ENCODE measurements at places on chromosomes 7 and 10.

DNA sequence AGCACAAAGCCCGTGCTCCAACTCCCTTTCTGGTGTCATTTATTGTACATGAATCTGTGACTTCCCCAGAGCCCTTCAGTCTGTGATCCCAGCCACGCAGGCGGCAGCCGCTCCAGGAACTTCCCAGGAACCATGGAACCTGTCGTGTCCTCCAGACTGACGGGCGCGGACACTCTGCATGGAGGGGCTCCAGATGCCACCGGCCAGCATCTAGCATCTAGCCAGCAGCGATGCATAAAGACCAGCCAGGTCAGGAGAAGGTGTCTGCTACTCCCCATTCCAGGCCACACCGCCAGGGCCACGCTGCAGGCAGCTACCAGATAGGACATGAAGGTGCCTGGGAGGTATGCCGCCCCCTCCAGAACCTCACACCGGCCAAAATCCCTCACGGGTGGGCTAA, 77.4 kb downstream of the PRKAG2 start:
- no peak for DNase-seq

DNA sequence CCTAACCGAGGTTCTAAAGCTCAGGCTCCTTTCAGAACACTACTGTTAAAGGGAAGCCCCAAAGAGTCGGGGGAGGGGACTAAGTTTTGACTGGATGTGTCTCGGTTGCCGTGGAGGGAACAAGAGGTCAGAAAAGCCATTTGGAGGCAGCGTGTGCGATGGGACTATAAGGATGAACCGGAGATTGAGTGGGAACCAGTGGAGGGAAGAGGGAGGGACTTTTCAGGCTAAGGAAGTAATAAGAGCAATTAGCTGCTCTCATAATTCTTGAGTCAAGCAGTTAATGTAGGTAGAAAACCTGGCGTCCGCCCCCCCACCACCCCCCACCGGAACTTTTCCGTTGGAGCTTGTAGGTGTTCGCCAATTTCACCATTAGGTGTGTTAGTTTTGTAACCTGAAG, 491 bp upstream of the AKAP9 start:
- peak; percentile 42 for DNase-seq

DNA sequence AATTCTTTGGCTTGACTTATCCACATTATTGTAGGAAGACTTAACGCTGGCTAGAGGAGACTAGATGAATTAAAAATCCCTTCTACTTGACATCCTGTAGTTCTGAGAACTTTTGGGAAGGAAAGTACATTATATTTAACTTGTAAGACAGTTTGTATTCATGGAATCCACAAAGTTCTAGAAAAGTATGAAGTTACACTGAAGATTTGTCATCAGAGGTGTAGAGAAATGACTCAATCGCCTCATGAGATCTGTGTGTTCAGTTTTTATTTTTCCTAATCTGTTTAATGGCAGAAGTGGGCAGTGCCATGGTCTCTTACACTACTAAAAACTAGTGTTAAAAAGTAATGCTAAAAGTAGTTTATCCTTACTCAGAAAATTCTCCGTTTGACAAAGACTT, 89.1 kb upstream of the SMIM30 start:
- no peak for DNase-seq

DNA sequence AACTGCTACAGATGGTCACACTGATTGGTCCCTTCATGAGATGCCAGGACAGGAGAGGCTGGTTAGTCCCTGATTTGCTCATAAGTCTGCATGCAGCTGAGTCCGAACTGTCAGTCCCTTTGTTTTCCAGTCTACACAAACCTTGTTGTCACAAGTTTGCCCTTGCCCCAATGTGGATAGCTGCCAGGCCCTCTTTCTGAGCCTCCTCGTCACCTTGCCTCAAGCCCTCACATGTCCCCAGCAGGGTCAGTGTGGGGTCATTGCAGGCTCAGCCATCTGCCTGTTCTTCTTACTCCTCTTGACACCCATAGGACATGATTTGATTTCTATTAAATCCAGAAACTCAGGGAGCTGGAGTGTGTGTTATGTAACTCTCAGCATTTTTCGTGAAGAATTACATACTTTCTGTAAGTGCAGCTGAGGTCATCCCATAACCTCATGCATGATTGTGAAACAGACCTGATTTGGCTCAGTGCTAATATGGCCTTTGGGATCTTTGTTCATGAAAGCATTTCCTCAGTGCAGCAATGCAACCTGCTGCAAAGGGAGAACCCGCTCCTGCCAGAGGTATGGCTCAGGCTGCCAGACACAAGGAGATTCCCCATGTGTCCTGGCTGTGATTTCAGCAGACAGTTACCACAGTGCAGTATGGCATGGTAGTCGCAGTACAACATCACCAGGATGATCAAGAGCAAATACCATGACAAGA, 70.0 kb upstream of the ZMIZ2 start:
- no peak for DNase-seq

DNA sequence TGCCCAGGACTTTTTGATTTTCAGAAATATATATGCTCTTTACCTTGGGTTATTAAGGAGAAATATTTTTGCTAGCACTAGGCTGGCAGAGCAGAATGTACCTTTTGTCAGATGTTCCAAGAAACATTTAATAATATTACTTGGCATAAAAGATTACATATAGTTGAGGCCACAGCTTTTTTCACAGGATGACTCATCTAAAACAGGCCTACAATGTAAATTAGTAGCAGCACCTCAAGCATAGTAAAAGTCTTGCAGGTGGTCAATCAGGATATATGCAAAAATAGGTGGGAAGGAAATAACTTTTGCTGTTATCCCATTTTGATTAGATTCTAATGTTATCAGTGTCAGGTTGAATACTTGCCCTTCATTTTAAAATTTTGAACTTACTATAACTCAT, 14.9 kb upstream of the ITGB1 start:
- DNase-seq = no peak

DNA sequence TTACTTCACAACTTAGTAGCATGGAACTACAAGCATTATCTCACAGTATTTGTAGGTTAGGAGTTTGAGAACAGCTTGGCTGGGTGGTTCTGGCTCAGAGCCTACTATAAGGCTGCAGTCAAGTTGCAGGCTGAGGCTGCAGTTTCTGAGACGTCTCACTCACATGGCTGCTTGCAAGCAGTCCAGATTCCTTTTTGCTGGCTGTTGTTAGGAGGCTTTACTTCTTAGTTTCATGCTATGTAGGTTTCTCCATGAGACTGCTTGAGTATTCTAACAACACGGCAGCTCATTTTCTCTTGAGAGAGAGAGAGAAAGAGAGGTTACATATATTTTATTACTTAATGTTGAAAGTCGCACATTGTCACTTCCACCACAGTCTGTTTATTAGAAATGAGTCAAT, 1073.9 kb downstream of the NXPH1 start:
- DNase-seq = no peak

DNA sequence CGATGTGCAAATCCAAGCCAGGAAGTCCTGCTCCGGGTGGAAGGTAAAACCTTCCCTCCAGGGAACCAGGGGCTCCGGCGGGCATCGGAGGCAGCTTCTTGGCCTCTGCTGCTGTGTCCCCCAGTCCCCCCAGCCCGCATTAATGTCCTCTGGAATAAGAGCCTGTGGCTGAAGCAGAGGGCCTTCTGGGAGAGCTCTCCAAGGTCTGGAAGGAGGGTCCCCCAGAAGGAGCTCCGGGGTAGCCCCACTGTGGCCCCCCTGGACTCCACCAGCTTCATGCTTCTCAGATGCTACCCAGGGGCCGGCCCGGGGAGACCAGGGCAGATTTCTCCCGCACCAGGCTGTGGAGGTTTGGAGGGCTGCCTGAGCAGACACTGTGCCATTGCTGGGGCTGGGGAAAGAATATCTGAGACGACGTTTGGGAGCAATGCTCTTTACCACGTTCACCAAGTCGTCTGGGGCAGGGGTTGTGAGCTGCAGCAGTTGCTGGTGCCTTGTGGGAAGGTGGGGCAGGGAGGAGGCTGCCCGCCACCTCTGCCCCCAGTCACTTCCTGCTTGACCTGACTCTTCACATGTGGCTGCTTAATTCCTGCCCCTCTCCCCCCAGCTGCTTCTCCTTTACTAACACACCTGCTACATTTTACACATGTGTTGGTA, 8.3 kb downstream of the ZNF853 start:
- DNase-seq = peak; percentile 18

DNA sequence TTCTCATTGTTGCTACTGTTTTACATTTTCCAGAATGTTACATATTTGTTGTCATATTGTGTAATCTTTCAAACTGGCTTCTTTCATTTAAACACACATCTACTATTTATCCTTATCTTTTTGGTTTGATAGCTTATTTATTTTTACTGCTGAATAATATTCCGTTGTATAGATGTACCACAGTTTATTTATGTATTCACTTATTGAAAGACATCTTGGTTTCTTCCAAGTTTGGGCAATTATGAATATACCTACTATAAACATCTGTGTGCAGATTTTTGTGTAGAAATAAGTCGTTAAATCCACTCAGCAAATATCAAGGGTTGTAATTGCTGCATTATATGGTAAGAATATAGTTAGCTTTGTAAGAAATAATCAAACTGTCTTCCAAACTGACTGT, 669.2 kb downstream of the TNS3 start:
- DNase-seq = no peak

DNA sequence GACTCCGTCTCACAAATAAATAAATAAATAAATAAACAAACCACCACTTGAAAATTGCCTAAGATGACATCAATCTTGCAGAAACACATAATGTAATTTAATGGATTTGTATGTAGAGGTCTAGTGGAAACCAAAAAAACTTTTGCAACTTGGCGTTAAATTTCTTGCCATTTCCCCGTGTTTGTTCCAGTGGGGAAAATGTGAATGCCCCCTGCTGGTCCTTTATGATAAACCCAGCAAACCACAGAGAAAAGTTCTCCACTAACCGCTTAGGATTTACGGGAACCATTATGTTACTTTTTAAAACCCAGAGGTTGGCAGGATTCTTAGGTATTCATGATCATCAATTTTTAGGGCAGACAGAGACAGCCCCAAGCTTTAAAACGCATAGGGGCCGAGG, 32.5 kb downstream of the LAMB4 start:
- DNase-seq = no peak

GRCh38 chr7:70782796-70783195, 349.1 kb upstream of the GALNT17 start:
- DNase-seq = no peak

DNA sequence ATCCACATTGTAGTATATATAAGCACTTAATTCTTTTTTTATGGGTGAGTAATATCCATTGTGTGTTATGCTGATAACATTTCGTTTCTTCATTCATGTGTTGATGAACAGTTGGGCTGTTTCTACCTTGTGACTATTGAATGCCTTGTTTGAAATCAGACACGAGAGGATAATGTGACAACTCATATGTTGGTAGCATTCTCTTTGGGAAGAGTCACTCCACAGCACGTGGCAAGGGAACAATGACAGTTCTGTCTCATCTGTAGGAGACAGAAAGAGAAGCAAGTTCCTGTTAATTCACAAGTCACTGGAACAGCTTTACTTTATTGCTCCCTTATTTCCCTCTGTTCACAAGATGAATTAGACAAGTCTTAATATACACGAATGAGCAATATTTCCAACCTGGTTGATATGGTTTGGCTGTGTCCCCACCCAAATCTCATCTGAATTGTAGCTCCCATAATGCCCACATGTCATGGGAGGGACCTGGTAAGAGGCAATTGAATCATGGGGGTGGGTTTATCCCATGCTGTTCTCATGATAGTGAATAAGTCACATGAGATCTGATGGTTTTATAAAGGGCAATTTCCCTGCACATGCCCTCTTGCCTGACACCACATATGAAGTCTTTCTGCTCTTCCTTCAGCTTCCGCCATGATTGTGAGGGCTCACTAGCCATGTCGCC, 125.3 kb downstream of the SEC23IP start:
- no peak for DNase-seq

DNA sequence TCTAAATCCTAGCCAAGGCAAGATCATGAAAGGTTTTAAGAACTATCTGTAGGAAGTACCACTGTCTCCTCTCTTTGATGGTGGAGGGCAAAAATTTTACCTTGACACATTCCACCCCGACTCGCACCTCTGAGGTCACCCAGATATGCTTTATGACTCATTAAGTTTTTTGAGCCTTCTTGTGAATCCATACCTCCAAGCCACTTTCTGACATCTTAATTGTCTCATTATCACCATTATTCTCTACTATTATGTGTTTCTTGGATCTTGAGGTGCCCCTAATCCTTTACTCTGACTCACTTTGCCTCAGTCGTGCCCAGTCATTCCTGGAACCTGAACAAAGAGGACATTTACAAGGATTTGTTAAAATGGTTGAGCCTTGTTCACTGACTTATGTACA, 146.6 kb downstream of the RAPGEF5 start:
- no peak for DNase-seq

GRCh38 chr10:124117511-124117785, 24.1 kb upstream of the CHST15 start:
- DNase-seq = no peak

GRCh38 chr7:70881167-70881847, 250.6 kb upstream of the GALNT17 start:
- no peak for DNase-seq

- peak; percentile 41 for DNase-seq
Observed at GRCh38 chr10:28411648-28412047, 108.8 kb upstream of the MPP7 start.

GRCh38 chr7:123961771-123962170, 36.7 kb downstream of the SPAM1 start:
- peak; percentile 12 for DNase-seq

GRCh38 chr10:35912615-35913569, 270.8 kb upstream of the FZD8 start:
- DNase-seq = no peak

All from stimulated activated CD4-positive, alpha-beta T cell treated with anti-CD3 and anti-CD28 coated beads, Interleukin-15, amount 100 ng/mL, for 24 hours (primary cell).